ENCODE measurements at places on chromosomes 6 and 20.

DNA sequence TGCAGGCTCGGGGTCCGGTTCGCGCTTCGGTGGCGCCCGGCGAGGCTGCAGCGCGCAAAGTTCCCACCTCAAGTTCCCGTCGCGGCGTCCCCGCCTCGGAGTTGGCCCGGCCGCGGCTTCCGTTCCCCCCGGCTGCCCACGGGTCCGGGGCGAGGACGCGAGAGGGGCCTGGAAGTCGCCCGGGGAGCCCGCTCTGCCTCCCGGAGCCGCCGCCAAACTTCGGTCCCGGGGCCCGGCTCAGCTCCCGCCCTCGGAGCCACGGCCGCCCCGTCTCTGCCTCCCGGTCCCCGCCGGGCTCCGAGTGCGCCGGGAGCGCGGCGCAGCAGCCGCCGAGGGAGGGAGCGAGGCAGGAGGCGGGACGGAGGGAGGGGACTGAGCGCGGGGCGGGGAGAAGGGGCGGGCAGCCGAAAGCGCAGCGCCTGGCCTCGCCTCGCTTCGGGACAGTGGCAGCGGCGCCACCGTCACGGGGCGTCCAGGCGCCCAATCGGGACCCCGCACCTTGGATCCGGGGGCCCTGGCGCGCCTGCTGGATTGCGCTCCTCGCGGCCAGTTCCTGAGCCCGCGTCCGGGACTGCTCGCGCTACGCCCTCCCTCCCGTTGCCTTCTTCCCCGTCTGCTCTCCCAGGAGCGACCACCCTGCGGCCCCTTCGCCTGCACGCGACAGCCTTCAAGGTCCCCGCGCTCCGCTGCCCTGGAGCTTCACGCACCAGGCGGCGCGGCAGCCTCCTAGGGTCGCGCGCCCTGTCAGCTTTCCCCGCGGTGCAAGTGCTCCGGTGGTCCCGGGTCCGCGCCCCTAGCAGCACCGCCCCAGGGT is at the start of gene KCNG1:
Gene KCNG1 (minus strand): TSS at position 305 of the 814 bp plus-strand sequence. CDS start 12,769 bp downstream, outside the sequence.
- H3K4me1 ChIP-seq = peaks cover 17% of the 10 kb centered on the region
- H3K4me3 ChIP-seq = peak within 1 kb of the TSS; percentile 53
- peak; percentile 68 for DNase-seq
- no peak within 1 kb of the TSS for H3K27ac ChIP-seq
- no peaks in the 10 kb centered on the region for H3K36me3 ChIP-seq

GRCh38 chr20:62238569-62239277 is 402 bp downstream of the OSBPL2 start:
- peak overlapping the region; percentile 83 for H3K4me3 ChIP-seq
- peak; percentile 41 for DNase-seq
- peaks cover 33% of the 10 kb centered on the region for H3K4me1 ChIP-seq
- H3K36me3 ChIP-seq = no peaks in the 10 kb centered on the region
- H3K27ac ChIP-seq = peak overlapping the region; percentile 91
- H3K27me3 ChIP-seq = peaks cover 22% of the 10 kb centered on the region

DNA sequence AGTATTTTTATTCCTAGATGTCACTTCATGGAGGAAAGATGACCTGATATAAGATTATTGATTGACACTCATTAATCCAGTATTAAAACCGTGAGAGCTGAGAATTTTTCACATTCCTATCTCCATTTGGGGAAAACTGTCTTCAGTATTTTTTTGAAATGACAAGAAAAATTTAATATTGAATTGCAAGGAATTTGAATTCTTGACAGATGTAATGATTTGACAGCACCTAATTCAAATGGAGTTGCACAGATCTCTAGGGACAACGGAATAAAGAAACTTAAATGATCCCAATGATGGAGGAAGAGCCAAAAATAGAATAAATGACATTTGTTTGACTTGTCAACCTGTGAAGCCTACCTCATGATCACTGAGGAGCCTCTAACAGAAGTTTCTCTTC is 1591.4 kb downstream of the HACE1 start:
- H3K4me1 ChIP-seq = no peaks in the 10 kb centered on the region
- H3K36me3 ChIP-seq = no peaks in the 10 kb centered on the region
- H3K4me3 ChIP-seq = no peak overlapping the region
- no peak overlapping the region for H3K27ac ChIP-seq

DNA sequence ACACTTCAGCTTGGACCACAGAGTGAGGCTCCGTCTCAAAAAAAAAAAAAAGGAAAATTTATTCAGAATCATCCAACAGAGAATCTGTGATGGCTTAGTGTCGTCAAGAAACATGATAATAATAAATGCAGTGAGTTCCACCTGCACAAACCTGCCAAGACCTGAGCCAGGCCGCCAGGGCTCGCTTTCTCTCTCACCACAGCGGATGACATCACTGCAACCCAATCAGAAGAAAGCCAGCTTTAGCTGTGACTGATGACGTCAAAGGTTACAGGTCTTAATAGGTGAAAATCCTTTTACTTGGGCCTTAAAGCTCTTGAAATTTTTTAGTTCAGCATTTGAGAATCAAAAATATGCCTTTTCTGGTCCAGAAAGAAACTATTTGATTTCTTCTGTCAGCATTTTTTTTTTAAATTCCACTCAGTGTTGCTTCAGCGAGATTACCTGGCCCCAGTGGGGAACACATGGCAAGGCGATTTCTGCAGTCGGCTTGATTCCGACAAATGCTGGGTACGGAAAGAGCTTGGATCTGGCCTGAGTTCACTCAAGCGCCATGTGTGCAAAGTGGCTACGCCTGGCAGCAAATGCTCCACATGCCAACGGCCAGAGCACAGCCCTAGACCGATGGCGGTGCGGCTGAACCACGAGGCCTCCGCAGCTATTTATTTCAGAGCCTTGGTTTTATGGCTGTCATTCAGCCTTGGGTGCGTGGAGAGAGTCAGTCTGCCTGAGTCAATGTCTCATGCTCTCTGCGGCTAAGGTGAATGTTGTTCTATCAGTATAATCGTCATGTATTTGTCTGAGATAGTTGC is 105.7 kb upstream of the QKI start:
- H3K4me3 ChIP-seq = no peak overlapping the region
- H3K27ac ChIP-seq = no peak overlapping the region
- H3K27me3 ChIP-seq = no peaks in the 10 kb centered on the region
- no peaks in the 10 kb centered on the region for H3K4me1 ChIP-seq

- H3K4me3 ChIP-seq = no peak overlapping the region
- no peaks in the 10 kb centered on the region for H3K4me1 ChIP-seq
- H3K36me3 ChIP-seq = no peaks in the 10 kb centered on the region
- DNase-seq = no peak
- H3K27ac ChIP-seq = no peak overlapping the region
Measured at GRCh38 chr6:121826156-121826810, 390.8 kb downstream of the GJA1 start.

Data from stomach (tissue), 19 donors.